ENCODE measurements at places on chromosomes 16 and 17.

DNA sequence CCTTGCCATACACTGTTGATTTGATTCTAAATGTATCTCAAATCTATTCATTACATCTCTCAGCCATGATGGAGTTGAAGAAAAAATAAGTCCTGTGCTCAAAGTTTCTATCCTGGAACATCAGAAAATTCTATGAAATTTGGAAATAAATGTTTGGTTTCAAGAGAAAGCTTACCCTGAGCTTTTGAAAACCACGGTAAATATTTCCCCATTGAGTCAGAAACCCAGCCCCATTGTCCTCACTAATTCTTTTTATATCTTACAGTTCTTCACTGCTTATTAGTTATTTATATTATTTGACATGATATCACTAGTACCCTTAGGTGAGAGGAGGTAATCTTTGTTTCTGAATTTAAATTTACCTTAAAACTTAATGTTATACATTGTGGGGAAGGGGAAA lies 128.5 kb downstream of the MRTFB start:
- DNase-seq: no peak

DNA sequence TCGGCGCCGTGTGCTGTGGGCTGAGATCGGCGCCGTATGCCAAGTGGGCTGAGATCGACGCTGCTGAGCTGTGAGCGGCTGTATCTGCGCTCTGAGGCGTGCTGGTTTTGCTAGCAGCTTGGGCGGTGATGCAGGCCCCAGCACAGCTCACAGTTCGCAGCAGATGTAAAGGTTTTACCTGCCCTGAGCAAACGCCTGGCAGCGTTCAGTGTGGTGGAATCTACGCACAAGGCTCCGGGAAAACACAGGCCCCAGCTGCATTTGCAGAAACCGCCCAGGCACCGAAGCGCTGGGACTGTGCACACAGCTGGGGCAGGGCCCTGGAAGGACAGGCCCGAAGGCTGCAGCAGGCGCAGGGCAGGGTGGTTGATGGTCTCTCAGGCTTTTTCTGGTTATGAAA lies 8.0 kb upstream of the ZNF469 start:
- DNase-seq: no peak

GRCh38 chr17:4221899-4222659 lies 41.7 kb downstream of the ANKFY1 start:
- no peak for DNase-seq

GRCh38 chr17:76447931-76448652 lies 4.9 kb downstream of the UBE2O start:
- DNase-seq: no peak

GRCh38 chr16:84511180-84511800 lies 6.8 kb upstream of the MEAK7 start:
- peak; percentile 82 for DNase-seq

DNA sequence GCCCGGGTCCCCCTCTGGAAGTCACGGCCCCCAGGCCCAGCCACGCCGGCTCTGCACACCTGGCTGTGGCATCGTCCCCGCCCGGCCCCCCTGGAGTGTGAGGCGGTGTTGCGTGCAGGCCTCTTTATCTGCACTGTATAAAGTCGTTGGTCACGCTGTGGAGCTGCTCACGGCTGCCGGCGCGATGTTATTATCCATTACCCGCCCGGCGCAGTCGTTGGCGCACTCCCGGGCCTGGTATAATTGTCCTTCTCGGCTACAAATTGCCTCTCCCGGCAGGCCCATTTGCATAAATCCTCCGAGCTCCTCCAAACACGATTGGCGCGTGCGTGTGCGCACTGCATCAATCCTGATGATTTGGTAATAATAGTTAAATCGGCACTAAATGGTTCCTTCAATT lies 57.8 kb downstream of the BAHCC1 start:
- DNase-seq: no peak

All from activated T-helper 1 cell treated with anti-CD3 and anti-CD28 coated beads, Interleukin-2, amount 50 U/mL, for 16 hours (primary cell).